ENCODE measurements at places on chromosomes 7 and 10.

DNA sequence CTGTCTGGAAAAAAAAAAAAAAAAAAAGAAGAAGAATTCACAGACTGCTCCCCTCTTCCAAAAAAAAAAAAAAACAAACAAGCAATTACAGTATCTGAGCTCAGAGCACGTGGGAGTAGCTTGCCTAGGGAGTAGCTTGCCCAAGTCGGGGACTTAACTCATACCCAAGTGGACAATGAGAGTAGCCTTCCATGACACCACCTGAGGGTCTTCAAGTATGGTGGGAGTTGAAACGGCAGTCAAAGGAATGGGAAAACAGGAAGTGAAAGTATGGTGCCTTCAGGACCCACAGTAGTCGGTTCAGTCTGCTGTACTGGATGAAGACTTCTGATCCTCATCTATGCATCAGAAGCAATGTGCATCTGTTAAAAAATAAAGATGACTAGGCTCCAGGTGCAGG is 10.6 kb downstream of the VOPP1 start:
- DNase-seq: no peak

DNA sequence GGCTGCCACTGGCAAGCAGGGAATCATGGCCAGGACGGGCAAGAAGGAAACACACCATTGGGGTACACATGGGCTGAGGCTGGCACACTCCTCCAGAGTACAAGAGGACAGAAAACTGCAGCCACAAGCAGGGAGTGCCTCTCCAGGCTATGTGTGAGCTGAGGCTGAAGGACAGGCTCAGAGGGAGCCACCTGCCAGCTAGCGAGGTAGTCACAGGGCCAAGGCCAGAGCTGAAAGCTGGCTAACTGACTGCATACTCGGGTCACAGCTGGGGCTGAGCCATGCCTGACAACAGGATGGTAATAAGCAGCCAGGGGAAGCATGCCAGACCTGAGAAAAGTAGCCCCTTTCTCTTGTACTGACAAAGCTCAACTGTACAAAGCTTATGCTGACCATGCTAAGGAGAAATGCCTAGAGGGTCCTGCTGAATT is 52.0 kb downstream of the KIF5B start:
- DNase-seq: no peak

DNA sequence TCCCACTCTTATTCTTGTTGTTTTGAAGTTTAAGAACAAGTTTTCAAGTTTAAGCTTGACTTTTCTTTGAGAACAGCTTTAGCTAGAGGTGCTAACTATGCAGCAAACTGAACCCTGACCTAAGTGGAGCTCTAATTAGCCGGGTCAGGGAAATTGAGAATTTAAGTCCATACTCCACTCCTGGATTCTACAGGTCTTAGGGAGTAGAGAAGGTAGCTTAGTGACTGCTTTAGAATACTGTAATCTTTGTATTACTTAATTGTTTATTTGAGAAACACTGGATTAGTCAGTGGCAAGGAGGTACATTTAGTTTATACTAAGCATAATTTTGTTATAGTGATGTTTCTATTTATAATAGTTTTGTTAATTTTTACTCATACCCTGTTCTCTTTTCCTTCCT is 74.6 kb upstream of the STRIP2 start:
- DNase-seq: no peak

DNA sequence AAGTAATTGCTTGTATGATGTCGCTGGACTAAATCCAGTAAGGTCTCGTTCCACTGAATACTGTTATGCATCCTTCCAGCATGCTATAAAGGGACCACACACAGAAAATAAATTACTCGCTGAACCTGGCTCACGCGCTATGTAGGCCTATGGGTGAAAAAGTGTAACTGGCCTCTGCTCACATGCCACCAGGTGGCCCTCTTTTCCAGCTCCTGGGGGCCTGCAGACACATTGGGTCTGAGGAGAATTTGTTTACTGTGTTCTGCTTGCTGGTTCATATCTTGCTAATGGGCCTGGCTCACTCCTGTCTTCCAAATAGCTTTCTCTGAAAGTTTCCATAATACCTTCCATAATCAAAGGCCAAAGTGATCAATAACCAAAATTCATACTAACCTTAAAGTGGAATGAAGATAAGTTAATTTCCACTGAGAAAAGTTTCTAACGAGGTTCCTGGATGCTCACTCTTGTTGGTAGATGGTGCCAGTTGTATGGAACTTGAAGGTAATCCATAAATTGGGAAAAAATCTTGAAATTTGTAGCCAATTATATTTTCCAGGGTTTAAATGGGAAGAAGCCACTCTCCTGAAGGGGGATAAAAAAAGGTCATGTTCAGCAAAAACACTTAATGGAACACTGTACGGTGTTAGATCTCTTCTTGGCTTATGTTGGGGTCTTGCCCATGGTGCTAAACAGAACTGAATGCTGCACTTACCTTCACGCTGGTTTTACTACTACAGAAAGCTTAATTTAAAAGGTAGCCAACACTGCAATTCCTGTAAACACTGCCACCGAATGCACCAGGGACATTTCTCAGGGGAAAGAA is 27.0 kb upstream of the ZPBP start:
- DNase-seq: peak; percentile 21

DNA sequence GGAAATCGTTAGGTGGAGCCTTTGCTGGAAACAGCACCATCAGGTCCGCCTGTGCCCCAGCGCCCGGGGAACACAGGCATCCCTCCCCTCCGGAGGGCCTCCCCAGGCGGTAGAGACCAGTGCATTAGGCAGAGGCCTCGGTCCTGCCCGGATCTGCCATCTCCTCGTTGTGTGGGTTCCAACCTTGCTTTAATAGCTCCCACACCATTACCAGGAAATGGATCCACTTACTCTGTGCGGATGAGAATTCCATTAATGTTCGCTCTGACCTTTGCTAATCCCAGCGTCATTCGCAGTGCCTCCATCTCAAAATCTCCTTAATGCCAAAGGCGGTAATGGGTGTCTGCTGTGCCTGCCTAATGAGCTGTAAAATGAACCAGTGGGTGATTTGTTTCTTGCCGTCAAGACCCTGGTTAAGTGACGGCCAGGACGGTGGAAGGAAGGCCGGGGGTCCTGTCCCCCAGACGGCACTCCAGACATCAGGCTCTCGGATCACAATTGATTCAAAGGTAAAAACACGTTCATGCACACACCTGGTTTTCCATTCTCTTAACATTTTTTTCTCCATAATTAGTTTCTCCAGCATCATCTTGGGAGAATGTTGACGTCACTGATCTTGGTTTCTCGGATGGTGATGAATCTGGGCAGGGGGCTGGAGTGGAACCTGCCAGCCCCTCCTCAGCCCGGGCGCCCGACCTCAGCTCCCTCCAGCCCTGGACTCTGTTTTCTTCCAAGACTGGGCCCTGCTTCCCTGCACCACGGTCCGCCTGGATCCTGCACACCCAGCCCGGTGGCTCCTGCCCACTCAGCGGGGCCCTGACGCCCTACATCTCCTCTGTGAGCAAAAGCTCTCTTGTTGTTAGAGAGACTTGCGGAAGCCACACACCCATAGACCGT is 22.8 kb upstream of the FAM20C start:
- DNase-seq: no peak

GRCh38 chr7:21983056-21983455 is 37.4 kb upstream of the CDCA7L start:
- DNase-seq: no peak

- no peak for DNase-seq
Measured at GRCh38 chr7:77771901-77772300, 26.3 kb downstream of the TMEM60 start.

DNA sequence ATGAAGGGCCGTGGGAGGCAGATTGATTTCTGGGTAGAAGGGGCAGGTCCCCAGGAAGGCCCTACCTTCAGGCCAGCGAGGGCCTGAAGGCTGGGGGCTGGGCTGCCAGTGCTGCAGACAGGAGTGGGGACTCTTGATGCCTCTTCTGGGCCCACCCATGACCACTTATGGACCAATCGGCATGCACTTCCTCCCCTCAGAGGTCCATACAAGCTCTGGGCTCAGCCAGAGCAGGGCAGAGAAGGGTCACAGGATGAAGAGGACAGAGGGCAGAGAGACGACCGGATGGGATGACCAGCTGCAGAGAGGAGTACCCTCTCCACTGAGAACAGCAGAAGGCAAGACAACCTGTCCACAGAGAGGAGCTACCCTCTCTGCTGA is 120.1 kb downstream of the DYNC2I1 start:
- no peak for DNase-seq

DNA sequence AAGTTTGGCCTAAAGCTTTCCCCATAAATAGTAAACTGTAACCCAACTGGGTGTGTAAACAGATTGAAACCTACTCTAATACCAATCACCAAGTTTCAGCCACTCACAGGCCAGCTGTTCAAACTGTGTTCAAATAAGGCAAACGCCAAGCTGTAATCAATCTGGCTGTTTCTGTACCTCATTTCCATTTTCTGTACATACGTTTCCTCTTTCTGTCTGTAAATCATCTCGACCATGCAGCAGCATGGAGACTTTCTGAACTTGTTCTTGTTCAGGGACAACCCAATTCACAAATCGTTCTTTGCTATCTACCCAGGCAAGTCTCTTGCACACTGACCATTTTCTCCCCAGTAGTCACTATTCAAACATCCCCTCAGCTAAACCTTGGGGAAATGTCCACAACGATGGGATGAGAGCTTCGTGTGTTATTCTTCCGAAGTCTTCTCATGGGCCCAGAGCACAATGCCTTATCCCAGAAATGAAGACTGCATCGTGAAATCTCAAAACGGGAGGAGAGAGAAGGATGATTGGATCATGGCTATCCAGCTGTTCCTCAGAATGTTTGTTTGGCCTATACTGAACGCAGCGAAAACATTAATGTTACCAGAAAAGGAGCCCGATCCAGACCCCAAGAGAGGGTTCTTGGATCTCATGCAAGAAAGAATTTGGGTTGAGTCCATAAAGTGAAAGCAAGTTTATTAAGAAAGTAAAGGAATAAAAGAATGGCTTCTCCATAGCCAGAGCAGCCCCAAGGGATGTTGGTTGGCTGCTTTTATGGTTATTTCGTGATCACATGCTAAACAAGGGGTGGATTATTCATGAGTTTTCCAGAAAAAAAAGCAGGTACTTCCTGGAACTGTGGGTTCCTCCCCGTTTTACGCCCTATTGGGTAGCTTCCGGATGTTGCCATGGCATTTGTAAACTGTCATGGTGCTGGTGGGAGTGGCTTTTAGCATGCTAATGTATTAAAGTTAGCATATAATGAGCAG is 86.2 kb downstream of the SLC16A9 start:
- DNase-seq: no peak

DNA sequence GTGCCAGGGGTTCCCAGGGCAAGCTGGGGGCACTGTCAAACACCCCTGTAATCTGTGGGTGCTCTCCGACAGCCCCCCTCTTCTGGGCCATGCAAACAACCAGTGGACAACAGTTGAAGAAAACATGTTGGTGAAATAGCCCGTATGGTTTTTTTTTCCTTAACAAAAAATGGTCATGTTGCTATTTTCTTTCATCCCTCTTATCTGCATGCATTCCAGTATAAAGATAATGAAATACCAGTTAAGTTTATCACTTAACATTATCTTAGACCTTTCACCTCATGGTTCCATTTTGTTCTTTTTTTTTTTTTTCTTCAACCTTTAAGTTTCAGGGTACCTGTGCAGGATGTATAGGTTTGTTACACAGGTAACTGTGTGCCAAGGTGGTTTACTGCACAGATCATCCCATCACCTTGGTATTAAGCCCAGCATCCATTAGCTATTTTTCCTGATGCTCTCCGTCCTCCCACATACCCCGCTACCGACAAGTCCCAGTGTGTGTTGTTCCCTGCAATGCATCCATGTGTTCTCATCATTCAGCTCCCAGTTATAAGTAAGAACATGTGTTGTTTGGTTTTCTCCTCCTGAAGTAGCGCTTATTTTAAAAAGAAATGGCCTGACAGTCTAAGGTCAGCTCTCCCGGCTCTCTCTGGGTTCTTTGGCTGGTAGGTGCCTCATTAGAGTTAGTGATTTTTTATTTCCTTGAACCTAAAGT is 110.1 kb downstream of the NRP1 start:
- no peak for DNase-seq

DNA sequence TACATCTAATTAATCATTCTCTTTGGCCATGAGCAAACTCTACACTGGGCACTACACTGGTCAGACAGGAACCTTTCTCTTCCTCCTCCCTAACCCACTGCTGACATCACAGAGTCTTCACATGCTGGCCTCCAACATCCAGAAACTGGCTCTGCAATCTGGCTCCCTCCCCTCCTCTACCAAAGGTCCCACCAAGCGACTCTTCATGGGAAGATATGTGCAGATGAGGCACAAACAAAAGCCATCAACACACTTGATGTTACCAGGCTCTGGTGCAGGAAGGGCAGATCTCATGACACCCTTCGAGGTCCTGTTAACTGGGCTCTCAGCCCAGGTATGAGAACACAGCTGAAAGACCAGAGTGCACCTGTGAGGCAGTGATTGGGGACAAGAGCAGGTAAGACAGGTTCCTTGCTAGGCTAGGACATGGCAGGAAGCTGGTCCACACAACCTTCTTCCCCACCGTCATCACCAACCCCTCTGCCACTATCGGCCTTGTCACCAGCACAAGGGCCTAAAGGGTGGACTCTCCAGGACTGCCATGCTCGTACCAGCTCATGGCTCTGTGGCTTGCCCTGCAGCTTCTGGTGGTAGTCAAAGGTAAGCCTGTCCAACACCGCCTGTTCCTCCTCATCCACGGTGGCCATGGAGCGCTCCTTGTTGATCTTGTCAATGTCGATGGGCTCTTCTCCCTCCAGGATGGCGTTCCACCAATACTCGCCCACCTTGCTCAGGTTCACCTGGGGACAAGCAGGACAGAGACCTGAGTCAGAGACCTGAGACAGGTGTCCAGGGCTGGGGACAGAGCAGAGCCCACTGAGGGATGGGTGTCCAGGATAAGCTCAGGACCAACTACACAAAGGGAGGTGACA is 66.6 kb upstream of the CAMK2B start:
- DNase-seq: no peak

- no peak for DNase-seq
Measured at GRCh38 chr10:69403066-69403465, 13.7 kb downstream of the TACR2 start.

DNA sequence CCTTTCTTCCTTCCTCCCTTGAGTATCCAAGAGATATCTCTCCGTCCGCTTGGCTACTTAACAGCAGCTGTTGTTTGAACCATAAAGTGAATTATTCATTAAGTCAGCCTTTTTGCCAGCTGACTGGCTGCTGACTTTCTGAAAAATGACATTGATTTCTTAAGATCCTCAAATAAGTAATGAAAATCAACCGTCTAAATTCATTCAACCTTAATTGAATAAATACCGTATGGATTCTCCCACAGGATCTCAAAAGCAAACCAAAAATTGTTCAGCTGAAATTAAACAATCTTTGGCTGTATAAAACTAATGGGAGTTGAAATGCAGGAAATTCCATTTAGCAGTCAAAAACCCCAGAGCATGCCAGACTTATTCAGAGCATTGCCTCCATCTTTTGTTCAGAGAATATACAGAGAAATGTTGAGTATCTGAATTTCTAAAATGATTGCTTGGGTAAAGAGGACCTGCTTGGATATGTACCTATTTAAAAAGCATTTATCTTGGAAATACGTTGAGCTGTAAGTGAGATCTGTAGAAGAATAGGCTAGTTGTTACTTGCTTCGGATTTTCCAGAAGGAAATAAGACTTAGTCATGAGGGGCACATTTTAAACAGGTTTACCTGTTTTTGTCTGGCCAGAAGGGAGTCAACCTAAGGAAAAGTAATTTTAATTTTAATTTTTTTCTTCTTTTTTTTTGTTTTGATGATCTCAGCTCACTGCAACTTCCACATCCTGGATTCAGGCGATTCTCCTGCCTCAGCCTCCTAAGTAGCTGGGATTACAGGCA is 136.2 kb downstream of the PLXDC2 start:
- no peak for DNase-seq

Data from stimulated activated CD4-positive, alpha-beta T cell treated with anti-CD3 and anti-CD28 coated beads, Interleukin-12 subunit alpha, Interleukin-12 subunit beta, amount 100 ng/mL, for 4 hours (primary cell).